Fibroblast of skin of scalp (primary cell): ENCODE measurements at places on chromosomes 12 and 14.
A peak's percentile ranks its signal among the peaks of the same experiment; 100 is the strongest.

DNA sequence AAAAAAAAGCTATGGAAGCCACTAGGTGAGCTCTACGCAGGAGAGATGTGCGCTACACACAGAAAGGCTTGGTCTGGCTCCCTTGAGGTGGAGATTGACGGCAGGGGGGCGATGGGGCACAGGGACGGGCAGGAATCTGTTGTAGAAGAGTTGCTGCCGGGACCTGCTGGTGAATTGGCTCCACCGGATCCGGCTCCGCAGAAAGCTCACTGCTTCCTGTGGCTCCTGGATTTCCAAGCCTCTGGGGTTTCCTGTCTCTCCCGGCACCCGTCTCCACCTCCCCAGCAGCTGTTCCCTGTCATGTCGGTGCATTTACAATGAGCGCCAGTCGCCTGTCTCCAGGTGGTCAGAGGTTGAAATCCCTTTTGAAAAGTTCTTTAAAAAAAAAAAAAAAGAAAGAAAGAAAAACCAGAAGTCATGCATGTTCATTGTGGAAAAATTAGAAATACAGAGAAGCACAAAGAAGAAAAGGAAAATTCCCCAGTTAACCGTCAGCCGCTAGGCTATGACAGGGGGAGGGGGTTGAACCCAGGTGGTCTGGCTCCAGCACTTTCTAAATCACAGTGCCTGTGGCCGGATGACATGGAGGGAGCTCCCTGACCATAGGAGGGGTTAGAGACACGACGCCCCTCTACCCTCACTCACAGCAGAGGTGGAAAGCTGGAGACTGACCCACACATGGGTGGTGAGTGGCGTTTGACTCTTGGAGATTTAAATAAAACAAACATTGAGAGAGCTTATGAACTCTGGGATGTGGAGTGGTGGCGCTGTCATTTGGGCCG lies 20.8 kb downstream of the FAM222A start:
- DNase-seq, result no peak

DNA sequence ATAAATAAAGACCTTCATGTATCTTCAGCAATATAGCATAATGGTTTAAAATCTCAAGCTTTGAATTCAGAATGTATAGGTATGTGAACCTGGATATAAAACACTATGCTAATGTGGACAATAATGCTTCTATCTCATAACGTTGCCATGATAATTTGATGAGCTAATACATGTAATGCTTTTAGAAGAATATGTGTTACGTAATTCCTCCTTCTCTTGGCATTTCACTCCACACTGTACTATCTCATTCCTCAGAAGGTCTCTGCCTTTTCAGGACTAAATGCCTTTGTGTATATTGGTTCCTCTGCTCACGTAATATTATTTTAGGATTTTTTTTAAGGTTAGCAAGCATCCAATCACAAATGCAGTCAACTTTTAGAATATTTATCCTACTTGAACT lies 86.5 kb downstream of the FOXA1 start:
- DNase-seq, result no peak

- peak; percentile 83 for DNase-seq
Measured at GRCh38 chr12:123519141-123520001, 14.1 kb downstream of the RILPL1 start.

DNA sequence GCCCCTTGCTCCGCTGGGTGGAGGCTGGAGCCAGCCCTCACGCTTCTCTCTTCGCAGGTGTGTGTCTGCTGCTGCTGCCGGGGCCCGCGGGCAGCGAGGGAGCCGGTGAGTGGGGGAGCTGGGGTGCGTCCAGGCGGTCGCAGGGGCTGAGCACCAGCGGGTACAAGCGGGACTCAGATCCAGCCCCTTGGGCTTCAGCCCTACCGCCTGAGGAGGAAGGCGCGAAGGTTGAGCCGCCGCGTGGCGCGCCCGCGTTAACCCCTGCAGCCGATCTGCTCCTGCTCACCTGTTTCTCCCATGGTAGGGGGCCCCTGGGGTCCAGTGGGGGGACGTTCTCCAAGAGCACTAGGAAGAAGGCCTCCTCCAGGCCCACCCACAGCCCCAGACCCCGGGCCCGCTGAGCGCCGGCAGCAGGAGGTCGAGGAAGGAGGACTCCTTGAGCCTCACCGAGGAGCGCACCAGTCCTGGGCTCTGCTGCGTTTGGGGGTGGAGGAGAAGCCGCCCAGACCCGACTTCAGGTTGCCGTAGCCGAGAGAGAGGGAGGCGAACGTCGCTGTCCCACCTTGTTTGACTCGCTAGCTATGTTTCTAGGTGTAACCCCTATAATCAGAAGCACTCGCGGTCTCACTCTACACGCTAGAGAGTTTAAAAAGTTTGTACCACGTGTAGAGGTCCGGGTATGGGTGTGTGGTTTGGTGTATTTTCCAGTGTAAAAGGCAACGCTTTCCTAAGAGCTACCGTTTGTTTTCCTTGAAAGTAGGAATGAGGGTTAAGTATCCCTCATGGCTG lies 834 bp downstream of the COCH start:
- no peak for DNase-seq

- no peak for DNase-seq
Measured at GRCh38 chr14:63890553-63890952, 37.7 kb downstream of the SYNE2 start.

DNA sequence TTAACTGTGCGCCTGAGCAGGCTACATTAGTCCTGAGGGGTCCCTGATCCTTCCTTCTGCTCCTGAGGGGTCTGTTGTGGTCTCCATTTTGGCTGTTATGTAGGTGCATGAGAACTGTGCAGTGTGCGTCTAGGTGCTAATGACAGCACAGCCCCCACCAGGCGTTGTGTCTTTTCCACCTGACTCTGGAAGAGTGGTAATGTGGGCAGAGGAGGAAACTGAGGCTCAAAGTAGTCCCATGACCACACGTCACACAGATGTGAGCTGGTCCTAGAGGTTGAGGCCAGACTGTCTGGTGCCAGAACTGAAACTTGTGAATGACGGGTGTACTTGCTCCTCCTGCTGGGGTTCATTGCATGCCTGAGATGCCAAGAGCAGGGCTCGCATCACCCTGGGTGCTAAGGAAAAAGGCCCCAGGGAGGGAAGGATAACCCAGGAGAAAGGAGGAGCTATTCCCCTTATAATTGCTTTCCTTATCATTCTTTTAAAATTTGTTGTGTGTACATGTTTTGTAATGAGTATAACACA lies 111.8 kb downstream of the SLC25A47 start:
- no peak for DNase-seq

- DNase-seq, result no peak
Measured at GRCh38 chr14:77961847-77962580, 162.1 kb downstream of the ADCK1 start.

GRCh38 chr14:93011141-93011529 lies 88.2 kb downstream of the CHGA start:
- no peak for DNase-seq

GRCh38 chr12:115817389-115817788 lies 460.1 kb downstream of the MED13L start:
- DNase-seq, result no peak

DNA sequence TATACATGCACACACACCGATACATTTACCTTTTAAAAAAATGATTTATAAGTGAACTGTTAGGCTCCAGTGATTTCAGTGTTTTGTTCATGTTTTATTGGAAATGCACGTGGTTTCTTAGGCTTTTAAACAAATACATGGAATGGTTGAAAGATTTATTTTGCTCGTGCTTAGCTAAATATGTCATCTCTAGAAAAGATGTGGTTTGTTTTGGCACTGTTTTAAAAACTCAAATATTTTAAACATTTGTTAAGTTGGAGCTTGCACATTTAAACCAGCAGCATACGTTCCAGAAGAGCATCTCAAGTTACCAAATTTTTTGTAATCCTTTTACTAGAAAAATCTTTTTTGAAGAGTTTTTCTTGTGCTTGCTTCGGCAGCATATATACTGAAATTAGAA lies 44.5 kb downstream of the FOXA1 start:
- DNase-seq, result peak; percentile 85

DNA sequence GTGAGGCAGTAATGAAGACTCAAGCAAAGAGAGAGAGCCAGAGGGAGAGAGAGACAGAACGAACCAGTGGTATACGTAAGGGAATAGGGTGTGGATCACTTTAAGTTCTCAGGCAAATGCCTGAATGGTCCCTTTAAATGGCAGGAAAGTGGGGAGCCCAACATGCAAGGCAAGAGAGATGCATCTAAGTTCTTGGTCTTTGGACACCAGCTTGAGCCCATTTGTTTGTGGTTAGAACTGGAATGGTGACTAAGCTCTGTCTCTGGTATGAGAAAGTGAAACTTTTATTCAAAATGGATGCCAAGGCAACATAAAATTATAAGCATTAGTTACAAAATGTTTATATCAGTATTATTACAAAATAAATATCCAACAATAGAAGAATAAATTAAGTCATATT lies 192.2 kb upstream of the ALG10 start:
- DNase-seq, result no peak

DNA sequence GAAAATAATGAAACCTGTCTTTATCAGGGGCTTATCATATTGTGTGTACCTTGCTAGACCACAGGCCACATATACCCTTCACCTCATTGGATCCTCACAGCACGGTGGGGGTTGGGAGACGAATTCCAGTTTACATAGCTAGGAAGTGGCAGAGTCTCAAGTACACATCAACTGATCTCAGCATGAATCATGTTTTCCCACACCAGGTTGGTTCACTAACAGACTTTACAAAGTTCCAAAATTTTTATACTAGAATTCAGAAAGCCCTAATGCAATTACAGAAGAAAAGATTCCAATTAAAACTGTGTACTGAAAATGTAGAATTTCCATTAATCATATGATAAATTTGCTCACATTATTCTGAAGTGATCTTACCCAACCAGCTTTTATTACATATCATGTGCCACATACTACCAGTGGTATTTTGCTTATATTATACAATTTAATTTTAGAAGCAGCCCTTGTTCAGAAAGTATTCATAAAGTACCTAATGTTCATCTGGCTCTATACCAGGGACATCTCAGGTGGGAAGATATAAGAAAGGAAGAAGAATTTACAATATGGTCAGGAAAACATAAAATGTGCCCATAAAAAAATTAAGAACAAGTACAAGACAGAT lies 196.2 kb downstream of the ITPR2 start:
- DNase-seq, result peak; percentile 39

DNA sequence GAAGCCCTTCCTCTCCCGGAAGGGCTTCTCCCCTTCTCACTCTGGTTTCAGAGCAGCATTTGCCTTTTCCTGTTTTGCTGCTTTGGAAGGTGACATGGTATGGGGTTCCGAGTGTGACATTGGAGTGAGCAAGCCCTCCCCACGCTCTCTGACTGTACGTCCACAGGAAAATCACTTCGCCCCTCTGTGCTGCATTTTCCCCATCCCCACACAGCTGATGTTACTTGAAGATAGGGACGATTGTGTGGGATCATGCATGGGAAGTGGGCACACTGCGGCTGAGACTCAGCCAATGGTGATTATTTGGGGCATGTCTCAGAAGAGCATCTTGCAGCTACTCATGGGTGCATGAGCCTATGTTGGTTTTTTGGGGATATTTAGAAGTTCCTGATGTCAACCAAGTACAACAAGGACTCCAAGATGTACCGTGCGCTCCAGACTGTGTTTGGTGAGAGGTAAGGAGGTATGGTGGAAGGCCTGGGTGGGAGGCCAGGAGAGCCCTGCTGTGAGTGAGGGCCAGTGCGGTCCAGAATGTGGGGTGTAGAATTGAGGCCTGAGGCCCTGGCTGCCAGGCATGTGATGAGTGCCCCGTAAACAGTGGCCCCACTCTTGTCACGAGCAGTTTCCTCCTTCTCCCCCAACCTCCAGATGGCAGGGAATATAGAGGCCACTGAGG lies 15.1 kb downstream of the CYP46A1 start:
- DNase-seq, result no peak

GRCh38 chr12:130434560-130434959 lies 96.9 kb downstream of the PIWIL1 start:
- no peak for DNase-seq

GRCh38 chr12:122322501-122322900 lies 56.2 kb upstream of the VPS33A start:
- DNase-seq, result no peak

GRCh38 chr14:54600717-54601109 lies 33.8 kb downstream of the SAMD4A start:
- DNase-seq, result peak; percentile 65

DNA sequence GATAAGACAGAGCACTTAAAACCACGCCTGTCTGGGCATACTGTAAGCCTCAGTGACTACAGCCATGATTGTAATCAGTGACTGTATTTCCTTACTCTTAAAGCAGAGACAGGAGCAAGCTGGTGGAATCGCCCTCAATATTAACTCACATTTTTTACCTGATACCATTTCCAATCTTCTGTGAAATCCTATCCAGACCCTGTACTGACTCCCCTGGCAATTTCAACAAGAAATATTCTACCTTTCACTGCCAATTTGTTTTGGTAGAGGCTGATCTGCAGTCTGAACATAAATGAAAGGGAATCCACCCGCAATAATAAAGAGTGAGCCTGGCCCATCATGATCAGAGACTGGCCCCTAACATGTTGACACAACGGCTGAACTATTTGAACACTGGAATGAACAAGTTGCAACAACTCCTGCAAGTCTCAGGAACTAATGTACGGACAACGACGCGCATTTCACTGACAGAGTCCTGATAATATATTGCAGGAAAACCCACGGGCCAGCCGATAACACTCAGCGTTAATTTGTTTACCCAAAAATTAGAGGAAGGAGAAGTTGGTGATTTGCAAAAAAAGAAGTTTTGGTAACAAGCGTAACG lies 195.5 kb upstream of the BTG1 start:
- no peak for DNase-seq

GRCh38 chr14:55245657-55246268 lies 25.5 kb upstream of the FBXO34 start:
- DNase-seq, result no peak
